RCC 7860 (cell line): ENCODE measurements at places on chromosomes 7 and 10.

DNA sequence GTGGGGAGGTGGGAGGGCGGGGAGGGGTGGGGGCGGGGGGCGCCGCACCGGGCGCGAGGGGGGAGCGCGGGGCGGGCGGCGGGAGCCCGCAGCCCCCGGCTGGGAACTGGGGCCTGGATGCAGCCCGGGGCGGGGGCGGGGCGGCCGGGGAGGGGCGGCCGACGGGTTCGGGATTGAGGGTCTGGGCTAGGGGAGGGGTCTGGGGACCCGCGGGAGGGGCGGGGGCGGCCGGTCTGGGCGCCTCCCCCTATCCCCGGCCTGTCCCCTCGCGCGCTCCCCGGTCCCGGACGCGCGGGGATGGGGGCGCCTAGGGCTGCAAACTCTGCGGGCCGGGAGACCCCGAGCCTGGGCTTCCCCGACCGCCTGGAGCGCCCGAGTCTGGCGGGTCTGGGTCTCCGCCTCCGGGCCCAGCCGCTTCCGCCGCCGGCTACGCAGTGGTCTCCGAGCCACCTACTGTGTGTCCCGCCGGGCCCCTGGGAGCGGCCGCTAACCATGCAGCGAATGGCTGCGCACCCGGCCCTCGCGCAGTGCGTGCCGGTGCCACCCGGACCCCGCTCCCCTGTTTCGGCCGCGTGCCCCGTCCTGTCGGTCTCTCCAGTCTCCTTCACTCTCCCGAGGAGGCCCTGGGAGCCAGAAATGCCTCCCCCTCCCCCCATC, 375 bp upstream of the FGF8 start:
- DNase-seq = no peak

DNA sequence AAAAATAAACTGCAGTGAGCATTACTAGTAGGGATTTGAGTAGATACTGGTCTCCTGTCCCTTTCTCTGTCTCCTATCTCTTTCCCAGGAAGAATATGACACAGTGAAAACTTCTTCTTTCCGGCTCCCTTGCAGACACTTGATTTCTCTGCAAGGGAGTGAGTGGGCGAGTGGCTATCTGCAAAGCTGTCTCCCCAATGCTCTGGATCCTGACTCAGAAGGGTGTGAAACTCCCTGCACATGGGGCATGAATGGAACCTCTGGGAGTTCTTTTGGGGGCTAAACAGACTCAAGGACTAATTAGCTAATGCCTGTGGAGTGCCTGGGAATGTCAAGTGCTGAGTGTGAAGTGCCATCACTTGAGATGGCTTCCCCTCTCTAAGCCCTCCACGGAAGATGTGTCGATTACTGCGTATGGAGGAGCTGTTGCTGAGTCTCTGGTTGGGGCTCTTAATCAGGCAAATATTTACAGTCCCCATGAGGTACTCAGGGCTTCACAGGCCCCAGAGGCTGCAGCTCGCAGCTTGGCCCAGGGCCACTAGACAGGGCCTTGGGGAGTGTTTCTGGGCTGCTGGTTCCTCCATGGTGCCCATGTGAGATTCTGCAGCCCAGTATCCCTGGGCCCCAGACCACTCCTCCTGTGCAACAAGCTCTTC, 139.8 kb downstream of the RPS24 start:
- DNase-seq = no peak

DNA sequence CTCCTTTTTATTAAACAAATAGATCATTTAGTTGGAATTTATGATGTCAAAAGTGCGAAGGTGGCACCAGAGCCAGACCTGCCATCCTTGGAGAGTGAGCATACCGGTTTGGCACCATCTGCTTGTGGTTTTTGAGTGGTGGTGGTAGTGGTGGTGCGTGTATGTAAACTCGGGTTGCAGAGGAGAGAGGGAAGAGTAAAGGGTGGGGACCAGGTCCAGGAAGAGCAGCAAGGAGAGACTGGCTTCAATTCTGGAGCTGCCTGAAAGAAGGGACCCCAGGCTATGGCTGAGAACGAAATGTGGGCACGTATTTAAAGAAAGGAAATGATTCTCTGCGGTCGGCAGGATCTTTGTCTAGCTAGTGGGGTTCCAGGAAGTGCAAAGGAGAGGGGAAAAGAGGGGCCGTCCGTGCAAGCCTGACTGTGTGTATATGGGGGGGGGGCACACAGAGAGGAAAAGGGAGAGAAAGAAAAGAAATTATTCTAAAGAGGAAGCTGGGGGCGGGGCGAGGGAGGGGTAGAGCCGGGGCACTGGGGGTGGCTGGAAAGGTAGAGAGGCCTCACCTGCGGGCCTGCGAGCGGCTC, 448 bp upstream of the GOLGA7B start:
- DNase-seq = no peak

DNA sequence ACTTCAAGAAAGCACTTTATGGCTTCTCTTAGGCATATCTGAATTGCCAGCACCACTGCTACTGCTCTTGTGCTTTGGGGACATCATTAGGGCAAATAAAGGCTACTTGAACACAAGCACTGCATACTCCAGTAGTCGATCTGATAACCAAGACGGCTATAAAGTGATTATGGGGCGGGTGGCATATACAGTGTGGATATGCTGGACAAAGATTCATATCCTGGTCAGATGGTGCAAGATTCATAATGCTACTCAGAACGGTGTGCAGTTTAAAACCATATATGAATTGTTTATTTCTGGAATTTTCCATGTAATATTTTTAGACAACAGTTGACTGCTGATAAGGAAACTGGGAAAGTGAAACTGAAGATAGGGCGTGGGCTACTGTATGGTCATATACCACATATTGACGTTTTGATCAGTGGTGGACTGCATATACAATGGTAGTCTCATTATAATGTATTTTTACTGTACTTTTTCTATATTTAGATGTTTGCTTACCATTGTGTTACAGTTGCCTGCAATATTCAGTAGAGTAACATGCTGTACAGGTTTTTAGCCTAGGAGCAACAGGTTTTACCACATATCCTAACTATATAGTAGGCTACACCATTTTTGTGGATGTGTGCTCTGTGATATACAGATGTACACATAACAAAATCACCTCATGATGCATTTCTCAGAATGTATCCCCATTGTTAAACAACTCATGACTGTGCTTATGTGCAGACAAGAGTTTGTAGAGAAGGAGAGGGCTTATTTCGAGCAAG, 15.2 kb downstream of the ANLN start:
- no peak for DNase-seq

DNA sequence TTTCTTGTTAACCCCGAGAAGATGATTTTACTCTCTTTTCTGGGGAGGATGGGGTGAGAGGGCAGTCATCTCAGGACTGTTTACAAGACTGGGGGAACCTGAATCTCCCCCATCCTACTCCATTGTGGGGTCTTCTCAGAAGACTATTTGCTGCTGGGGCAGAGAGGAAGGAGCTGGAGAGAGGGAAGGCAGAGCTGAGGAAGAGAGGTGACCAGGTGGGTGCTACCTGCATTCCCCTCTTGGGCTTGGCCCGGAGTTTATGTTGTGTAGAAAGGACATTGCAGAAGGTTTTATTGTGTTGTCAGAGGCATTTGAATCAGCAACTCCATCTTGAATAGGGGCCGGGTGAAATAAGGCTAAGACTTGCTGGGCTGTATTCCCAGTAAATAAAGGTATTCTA, 247.1 kb upstream of the GALNT17 start:
- DNase-seq = no peak

DNA sequence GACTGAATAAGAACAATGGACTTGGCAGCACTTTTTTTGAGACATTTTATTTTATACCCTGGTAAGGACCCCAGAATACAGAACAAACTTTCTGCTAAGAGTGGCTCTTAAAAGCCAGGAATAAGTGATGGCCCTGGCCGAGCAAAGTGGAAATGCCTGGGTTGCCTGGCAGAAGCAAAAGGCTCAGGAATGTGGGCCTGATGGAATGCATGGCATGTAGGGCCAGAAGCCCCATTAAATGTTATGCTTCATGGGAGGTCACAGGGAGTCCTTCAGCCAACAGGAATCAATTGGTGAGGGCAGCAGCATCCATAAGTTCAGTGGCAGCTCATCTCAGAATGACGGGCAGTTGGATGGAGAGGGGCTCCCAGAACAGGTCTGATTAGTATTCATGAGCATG, 301.5 kb upstream of the CACNA2D1 start:
- DNase-seq = no peak

GRCh38 chr10:26410356-26410755, 27.8 kb upstream of the APBB1IP start:
- DNase-seq = no peak

GRCh38 chr7:149097088-149097487, 6.6 kb upstream of the ZNF786 start:
- no peak for DNase-seq

DNA sequence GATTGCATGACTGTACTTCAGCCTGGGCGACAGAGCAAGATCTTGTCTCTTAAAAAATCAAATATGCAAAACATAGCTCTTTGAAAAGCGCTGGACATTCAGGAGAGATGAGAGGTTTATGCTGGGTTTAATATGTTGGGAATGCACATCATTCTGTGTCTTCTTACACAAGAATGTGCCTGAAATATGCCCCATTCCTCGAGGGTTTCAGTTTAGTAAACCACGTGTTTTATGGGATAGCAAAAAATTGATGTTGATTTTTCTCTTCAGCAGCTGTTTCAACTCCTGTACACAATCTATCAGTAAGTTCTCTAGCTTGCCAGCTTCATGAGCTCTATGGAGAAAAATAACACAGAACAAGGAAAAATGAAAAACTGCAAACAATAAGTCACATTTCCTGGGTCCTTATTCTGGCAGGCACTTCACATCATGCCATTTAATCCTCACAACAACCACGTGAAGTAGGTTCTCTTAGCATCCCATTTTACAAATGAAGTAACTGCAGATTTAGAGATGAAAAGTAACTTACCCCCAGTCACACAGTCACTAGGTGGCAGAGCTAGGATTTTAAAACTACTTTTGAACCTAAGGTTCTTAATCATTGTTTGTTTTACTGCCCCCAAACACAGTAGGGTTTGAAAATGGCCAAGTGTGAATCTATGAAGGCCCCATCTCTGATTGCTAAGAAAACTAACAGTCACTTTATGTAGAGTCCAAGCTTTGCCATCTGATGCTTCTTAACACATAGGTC, 423.6 kb downstream of the PHTF2 start:
- no peak for DNase-seq

DNA sequence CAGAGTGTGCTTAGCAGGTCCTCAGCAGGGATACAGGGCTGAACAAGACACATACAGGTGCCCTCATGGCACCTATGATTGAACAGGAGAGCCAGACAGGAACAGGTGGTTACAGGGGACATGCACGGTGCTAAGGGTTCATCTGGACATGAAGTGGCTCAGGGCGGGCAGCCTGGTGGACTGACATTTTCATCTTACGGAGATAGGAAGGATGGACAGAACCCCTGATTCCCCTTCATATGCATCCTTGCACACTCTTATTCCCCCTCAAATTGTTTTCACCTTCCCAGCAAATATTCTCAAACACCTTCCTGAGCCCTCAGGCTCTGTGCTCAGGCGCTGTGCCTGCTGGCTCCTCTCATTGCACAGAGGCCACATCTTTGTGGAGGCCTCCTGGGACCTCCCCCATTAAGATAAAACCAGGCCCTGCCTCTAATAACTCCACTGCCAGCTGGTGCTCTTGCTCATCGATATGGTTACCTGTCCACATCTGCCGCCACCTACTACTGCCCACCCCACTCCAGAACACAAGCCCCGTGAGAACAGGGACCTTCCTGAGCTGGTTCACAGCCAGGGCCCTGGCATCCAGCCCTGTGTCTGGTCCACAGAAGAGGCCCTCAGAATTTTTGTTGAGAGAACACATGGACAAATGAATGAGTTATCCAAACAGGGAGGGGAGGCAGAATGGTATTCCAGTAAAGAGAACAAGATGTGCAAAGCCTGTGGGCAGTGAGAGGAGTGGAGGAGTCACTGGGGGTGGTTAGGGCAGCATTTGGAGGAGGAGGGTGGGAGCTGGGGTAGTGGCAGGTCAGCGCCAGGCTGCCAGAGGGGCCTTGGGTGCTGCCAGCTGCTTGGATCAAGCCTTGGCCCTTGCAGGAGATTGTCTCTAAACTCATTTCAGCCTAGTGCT, 68.9 kb upstream of the AQP1 start:
- DNase-seq = no peak

DNA sequence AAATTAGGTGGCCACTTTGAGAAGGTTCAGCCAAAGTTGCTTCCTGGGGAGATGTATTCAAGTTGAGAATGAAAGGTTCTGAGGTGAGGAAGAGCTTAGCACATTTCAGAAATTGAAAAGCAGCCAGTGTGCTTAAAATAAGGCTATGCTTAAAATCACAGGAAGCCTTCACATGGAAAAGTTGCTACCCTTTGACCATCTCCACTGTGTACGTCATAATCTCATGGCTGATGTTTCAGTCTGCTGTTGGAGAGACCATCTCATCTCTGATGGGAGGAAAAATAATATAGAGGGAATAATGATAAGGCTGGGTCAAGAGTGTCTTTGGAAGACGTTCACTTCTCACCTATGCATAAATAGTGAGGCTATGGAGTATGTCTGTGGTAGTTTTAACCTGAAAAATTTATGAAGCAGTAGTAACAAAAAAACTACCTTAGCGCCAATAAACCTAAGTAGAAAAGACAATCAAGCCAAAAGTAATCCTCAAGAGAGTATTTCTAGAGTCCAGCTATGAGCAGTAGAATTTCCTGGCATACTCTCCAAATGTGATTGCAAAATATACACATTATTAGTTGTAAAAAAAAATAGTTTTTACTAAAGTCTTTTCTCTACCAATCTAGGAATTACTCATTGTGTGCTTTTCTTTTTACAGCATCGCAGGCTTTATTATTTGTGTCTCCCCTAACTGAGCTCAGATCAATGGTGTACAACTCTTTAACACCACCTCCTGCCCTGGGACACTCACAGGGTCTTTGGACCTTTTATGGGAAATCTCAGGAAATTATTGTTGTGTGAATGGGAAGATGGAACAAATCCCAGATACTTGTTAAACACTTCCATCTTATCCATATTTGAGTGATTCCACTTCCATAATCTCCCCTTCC, 435.2 kb upstream of the LRGUK start:
- no peak for DNase-seq

GRCh38 chr10:8312781-8313180, 258.3 kb downstream of the GATA3 start:
- no peak for DNase-seq

- no peak for DNase-seq
Measured at GRCh38 chr10:69495666-69496065, 44.4 kb downstream of the TSPAN15 start.

- no peak for DNase-seq
Measured at GRCh38 chr7:112176693-112177415, 29.3 kb downstream of the DOCK4 start.

- peak; percentile 19 for DNase-seq
Measured at GRCh38 chr10:29130190-29130673, 158.6 kb upstream of the LYZL1 start.

DNA sequence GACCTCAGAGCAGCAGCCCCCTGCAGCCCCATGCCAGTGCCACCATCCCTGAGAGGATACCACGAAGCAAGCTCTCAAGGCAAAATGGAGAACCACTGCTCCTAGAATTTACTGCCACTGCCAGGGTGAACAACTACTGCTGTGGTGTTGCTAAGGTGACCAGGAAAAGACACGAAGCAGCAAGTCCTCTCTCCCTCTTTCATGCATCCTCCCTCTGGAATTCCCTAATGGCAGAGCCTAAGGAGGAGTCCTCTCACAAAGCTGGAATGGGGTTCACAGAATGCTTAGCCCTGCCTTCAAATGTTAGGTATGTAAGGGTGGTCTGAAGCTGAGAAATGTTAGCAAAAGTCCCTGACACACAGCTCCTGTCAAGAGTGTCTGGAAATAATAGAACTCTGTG, 35.8 kb upstream of the NPSR1 start:
- no peak for DNase-seq

GRCh38 chr10:67837541-67838314, at the start of gene DNAJC12:
DNAJC12 (minus strand) TSS chr10:67838188; CDS start chr10:67838011, 177 bp downstream.
- peak; percentile 27 for DNase-seq
